HuH-7 (cell line): ENCODE measurements at places on chromosomes 16 and 17.

- no peak for DNase-seq
Measured at GRCh38 chr17:54920819-54921218, 20.2 kb downstream of the TOM1L1 start.

- no peak for DNase-seq
Measured at GRCh38 chr17:47878203-47879027, 17.6 kb upstream of the SP2 start.

DNA sequence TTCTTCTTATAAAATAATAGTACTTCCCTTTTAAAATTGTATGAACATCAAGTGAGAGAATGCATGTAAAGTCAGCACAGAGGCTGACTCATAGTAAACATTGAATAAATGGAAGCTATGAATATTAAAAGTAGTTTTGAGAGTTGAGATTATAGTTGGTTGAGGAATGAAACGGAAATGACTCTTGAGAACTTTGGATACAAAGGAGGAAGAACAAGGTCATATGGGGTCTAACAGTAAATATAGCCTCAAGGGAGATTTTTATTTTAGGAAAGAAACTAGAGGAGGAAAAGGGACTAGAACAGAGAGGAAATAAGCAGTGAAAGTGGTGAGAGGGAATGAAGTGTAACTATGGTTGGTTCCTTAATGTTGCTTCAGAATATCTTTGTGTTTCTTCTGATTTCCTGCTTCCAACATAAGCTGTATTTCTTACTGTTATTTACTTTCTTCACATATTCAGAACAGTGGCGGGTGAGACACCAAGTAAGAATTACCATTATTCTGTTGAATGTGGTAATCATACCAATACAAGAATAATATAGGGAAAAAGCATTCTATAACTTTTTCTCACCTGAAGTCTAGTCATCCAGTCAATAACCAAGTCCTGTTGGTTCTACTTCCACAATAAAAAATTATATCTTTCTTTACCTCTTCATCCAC lies 165.1 kb downstream of the CHD9 start:
- DNase-seq, result no peak

GRCh38 chr16:53135329-53135728 lies 80.5 kb downstream of the CHD9 start:
- DNase-seq, result no peak

DNA sequence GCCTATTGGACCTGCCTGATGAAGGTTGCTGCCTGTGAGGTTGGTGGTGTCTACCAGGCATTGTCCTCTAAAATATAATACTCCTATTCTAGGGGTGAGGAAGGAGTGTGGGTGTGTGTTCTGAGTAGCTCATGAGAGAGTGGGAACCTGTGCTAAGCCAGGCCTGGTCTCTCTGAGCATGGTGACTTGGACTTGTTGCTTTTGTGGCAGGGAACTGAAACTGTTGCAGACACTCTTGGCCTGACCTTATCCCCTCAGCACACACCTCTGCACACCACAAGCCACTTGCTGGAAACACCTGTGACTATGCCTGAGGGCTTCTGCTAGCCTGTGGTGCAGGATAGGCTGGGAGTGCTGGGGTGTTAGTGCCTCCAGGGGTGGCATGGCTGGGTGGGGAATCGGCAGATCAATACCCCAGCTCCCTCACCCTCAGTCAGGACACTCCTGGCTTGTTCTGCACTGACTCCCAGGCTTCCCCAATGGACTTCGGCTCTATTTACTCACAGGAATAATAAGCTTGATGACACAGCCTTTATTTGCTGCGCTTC lies 29.9 kb downstream of the PLCG2 start:
- peak; percentile 37 for DNase-seq

GRCh38 chr17:8841844-8842243 lies 25.6 kb downstream of the PIK3R6 start:
- no peak for DNase-seq

DNA sequence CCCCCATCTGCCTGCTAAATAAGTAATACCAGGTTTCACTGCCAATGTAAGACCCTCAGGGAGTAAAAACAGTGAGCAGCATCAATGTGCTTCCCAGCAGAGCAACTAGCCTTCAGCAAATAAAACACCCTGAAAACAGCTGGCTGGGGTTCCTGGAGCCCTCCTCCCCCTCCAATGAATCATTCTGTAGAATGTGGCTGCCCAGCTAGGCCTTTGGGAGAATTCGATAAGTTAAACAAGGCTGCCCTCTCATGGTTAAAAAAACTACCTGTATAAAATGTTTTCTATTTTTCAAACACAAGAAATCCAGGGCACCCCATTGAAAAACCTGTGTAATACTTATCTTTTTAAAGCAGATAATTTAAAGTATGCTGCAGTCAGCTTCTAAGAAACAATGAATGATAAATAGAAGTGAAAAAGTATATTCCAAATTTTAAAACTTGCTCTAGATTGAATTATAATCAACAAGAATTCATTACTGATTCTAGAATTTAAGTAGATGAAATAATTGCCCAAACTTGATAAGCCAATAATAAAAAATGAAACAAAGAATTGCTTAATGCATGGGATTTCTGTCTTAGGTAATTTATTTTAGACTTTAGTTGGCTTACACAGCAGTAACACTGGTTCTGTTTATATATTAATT lies 9.4 kb upstream of the TOM1L1 start:
- peak; percentile 52 for DNase-seq

DNA sequence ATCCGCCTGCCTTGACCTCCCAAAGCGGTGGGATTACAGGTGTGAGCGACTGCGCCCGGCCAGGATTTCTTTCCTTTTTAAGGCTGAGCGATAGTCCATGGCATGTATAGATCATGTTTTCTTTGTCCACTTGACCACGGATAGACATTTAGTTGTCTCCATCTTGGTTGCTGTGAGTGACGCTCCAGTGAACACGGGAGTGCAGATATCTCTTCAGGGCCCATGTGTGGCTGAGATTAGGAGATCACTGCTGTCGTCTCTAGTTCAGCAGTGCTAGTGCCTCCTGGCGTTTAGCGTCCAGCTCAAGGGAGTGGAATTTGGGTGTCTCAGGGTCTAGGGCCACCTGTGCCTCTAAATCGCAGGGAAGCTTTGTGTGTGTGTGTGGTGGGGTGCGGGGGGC lies 41.5 kb downstream of the ABCC1 start:
- DNase-seq, result no peak

DNA sequence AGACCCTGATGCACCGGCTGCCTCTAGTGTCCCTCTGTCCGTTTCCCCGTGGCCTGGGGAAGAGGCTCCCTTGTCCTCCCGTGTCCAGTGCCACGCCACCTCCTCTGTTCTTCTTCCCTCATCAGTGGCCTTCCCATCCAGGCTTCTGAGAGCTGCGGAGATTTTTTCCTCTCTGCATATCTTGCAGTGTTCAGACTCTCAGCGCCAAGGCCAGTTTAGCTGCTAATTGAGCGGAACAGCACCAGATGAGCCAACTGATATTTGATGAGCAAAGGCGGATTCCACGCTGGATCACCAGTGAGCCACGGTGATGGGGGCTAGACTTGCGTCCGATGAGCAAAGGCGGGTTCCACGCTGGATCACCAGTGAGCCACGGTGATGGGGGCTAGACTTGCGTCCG lies 257.6 kb downstream of the FOXL1 start:
- DNase-seq, result no peak

DNA sequence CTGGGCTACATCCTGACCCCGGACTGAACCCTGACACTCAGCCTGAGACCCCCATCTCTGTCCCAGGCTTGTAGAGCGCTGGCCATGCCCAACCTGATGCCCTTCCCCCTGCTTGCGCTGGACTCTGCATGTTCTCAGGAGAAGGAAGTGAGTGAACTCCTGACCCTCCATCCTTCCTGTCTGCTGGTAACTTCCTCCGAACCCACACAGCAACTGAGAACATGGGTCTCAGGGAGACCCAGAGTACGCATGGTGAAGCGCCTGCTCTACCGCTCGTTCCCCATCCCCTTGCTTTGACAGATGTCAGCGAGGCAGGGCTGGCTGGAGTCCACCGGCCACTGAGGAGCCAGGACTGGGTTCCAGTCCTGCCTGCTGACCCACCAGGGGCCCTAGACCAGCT lies 6.1 kb downstream of the CAMKK1 start:
- DNase-seq, result no peak

- peak; percentile 93 for DNase-seq
Measured at GRCh38 chr17:80441133-80441578, 26.2 kb downstream of the ENDOV start.
